GM18507 (cell line): ENCODE measurements at places on chromosomes 7 and 10.

GRCh38 chr10:129353101-129353500 lies 113.9 kb upstream of the MGMT start:
- DNase-seq: no peak

DNA sequence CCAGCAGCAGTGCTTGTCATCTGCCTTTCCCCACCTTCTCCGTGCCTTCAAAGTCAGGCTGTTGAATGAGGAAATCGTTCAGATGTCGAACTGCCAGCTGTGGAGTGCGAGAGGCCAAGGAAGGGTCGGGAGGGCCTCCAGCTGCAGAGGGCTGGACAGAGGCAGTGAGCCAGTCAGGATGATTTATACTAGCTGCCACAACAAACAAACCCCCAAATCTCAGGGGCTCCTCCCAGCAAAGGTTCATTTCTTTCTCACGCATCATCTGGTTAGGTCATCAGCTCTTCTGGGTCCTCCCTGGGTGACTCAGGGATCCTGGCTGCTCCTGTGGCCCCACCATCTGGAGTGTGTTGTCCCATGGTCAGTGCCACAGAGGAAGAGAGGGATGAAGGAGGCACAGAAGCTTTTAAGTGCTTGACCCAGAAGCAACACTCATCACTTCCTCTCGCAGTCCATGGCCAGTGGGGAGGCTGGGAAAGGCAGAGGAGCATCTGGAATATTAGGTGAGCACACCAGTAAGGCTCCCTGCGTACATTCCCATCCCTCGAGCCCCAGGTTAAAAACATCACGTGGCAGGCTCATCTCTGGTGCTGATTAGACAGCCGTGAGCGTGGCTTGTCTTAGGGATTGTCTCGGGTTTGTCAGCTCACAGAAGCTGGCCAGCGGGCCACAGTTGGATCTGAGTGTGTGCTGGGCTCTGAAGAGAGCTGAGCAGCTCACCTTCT lies 140.7 kb downstream of the RGS10 start:
- no peak for DNase-seq

- DNase-seq: peak; percentile 15
These were observed 240.1 kb downstream of the ELMO1 start for GRCh38 chr7:37208528-37208927.

GRCh38 chr10:127855976-127856375 lies 36.8 kb downstream of the CLRN3 start:
- no peak for DNase-seq

GRCh38 chr7:157383868-157384267 lies 47.1 kb downstream of the DNAJB6 start:
- no peak for DNase-seq

GRCh38 chr10:118543714-118544400 lies 51.6 kb downstream of the PRLHR start:
- peak; percentile 17 for DNase-seq

- no peak for DNase-seq
These were observed 34.5 kb upstream of the MMD2 start for GRCh38 chr7:4993471-4993870.

DNA sequence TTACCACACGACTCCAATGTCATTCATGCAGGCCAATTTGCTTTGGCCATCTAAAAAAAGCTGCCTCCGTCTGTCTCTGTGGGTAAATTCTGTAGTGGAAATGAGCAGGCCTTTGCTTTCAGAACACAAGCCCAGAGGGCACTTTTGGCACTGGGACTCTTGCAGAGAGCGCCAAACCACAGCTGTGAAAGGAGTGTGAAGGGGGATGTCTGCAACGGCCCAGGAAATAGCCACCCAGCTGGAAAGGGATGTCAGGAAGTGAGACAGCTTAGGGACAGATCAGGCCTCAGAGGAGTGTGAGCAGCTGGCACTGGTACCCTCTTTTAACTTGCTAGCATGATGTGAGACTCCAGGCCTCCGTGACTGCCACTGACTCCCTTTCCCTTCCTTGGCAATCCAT lies 152.4 kb downstream of the DKK1 start:
- no peak for DNase-seq

- no peak for DNase-seq
These were observed 9.0 kb downstream of the DENND2A start for GRCh38 chr7:140631602-140632001.

GRCh38 chr7:7178906-7179305 lies 3.4 kb upstream of the C1GALT1 start:
- no peak for DNase-seq

- no peak for DNase-seq
These were observed 17.7 kb downstream of the LRRC20 start for GRCh38 chr10:70364772-70365091.

DNA sequence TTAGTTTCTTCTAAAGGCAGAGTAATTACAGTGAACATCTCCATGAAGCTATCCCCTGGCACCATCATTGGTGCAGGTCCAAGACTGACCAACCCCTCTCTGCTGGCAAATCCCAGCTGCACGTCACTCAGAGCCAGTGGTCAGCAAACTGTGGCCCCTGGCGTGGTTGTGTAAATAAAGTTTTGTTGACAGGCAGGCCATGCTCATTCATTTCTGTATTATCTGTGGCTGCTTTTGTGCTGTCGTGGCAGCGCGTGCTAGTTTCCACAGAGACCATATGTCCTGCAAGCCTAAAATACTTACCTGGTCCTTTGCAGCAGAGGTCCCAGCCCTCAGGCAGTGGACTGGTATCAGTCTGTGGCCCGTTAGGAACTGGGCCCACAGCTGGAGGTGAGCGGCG lies 117.6 kb upstream of the NPS start:
- no peak for DNase-seq

DNA sequence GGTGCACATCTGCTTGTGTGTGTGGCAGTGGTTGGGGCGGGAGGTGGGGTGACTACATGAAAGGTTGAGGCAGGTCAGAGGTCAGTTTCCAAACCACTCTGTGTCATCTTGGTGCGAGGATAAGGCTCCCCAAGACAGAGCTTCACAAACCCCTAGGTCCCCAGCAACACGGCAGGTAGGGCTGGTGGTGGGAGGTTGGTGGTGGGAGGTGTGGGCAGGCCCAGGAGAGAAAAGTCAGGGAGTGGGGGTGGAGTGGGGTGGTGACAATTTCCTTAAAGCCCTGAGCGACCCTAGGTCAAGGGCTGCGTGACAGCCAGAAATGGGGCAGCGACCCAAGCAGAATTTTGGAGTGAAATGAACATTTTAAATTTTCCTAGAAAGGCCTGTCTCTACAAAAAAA lies 1.6 kb upstream of the STRA8 start:
- no peak for DNase-seq

- DNase-seq: no peak
These were observed 28.8 kb upstream of the LCOR start for GRCh38 chr10:96803288-96803664.

DNA sequence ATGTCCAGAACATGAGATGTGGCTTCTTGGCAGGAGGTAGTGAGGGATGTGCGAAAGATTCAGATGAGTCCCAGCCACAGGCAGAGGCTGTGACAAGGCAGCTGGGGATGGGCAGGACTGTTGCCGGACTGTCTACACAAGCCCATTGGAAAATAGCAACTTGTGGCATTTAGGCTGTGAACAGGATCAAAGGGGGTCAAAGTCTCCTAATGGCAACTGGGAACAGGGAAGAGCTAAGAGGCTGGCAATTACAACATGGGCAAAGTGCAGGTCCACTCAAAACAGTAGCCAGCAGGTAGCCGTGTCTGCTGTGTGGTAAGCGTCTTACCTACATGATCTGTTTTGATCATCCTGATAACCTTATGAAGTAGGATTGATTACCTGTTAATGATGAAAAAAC lies 254.2 kb upstream of the ZNF32 start:
- no peak for DNase-seq

DNA sequence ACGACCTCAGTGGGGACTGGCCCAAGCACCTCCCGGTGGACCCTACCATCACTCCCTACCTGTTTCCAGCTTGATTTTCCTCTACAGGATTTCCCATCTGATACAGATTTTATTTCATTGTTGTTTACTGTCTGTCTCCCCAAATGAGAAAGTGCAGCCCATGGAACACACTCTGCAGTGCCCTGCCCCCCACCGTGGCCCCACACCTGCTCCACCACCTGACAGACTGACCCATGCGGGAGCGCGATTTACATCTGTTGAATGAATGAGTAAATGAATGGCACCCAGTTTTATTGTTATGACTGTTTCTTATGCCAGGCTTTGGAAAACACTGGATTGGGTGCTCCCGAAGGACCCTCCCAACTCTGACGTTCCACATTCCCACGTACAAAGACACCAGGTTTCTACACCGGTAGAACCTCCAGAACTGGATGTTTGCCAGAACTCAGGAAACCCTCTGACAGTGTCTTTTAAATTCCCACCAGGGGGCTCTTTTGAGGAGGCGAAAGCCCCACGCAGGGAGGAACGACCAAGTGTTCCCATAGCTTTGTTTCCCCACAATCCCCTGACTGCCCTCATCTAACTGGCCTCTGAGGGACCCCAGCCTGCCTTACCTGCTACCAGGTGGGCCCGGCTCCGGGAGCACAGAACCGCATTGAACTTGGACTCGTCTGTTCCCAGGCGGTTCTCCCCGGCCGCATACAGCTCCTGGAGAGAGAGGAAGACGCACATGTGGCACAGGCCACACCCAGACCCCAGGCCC lies 29.0 kb downstream of the PLAC9 start:
- no peak for DNase-seq

DNA sequence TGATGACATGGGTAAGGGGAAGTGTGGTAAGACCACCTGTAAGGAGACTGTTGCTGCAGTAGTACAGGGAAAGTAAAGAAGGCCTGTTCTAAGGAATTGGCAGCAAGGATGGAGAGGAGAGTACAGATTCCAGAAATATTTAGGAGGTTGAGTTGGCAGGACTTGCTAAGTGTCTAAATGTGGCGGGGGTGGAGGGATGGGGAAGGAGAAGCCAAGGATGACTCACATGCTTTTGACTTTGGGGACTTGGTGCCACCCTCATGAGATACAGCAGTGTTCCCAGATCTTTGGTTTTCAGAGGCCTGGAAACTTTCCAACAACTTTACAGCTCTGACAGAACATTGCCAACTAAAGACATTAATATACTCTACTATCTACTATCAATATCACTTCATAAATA lies 45.4 kb downstream of the CDK6 start:
- DNase-seq: no peak

DNA sequence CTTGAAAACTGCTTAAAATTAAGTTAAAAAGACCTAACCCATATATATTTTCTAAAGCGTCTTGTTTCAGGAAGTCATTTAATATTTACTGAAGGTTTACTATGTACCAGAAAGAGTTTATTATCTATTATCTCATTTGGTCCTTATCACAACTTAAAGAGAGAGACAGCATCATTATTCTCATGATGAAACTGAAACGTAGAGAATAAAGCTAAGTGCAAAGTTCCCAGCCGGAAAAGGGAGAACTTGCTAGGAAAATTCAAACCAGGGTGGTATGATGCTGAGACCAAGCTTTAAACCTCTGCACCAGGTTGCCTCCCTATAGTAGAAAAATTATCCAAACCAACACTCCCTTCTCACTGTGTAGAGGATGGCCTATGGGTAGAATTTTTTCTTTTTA lies 207.7 kb upstream of the BMPER start:
- no peak for DNase-seq

DNA sequence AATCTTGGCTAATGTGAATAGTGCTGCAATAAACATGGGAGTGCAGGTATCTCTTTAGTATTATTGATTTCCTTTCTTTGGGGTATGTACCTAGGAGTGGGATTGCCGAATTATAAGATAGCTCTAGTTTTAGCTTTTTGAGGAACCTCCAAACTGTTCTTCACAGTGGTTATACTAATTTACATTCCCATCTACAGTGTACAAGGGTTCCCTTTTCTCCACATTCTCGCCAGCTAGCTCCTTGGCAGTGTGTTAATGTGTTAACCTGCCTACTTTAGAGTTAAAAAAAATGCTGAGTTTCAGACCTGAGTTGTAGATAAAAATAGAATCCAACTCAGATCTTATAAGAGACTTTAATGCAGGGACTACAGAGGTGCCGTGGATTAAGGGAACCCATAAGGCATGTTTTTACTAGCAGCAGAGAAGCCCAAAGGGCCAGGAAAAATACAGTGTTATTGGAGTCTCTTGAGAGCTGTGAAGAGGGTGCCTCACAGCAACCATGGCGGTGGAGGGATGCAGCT lies 35.4 kb downstream of the CDK13 start:
- DNase-seq: no peak

GRCh38 chr10:88793712-88794299 lies 8.7 kb upstream of the LIPM start:
- DNase-seq: no peak

DNA sequence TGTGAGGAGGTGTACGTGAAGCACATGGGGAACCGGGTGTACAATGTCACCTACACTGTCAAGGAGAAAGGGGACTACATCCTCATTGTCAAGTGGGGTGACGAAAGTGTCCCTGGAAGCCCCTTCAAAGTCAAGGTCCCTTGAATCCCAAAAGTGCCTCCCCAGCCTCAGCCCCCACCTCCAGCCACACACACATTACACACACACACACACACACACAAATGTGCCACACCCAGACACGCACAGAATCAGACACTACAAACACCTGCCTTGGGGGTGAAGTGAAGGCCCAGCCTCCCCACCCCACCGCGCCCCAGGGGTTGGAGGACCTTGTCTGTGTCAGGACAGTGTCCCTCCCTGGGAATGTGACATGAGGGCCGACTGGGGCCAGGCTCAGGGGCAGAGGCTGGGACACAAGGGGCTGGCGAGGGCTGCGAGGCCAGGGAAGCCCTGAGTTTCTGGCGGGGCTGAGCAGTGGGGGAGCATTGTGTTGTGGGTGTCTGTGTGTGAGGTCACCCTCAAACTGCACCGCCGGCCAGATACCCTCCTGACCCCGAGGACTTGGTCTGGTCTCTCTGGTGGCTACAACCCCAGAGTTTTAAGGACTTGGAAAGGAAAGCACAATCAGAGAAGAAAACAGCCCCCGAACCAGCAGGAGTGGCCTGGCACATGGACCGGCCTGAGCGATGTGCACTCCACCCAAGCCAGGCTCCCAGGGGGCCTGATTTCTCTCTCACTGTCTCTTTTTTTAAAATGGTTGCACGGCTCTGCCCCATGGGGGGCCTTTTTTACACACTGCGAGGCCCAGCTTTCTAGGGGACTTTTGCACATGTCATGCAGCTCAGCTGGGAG lies 4.0 kb upstream of the ATP6V1F start:
- DNase-seq: no peak

- no peak for DNase-seq
These were observed 33.3 kb upstream of the MAT1A start for GRCh38 chr10:80322711-80323110.

DNA sequence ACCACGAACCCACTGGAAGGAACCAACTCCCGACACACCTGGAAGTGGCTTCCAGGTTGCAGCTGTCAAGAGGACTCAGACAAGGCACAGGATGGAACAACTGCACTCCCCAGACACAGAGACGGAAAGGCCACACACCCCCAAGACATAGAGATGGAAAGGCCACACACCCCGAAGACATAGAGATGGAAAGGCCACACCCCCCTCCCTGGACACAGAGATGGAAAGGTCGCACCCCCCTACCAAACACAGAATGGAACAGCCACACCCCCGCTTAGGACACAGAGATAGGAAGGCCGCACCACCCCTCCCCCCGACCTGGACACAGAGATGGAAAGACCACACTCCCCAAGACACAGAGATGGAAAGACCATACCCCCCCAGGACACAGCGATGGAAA lies 7.6 kb downstream of the ZNF511 start:
- DNase-seq: no peak

GRCh38 chr10:95467162-95467599 lies 94.0 kb downstream of the SORBS1 start:
- no peak for DNase-seq
